ENCODE measurements at places on chromosomes 1 and 21. TPM values are rescaled to one million over a fixed set of nuclear protein-coding genes. Genes with fewer than 3 reads are reported as not detected.

NR5A2 gene
- 6.3 TPM for total RNA-seq

AUNIP gene
- total RNA-seq = 0.38 TPM

DNA sequence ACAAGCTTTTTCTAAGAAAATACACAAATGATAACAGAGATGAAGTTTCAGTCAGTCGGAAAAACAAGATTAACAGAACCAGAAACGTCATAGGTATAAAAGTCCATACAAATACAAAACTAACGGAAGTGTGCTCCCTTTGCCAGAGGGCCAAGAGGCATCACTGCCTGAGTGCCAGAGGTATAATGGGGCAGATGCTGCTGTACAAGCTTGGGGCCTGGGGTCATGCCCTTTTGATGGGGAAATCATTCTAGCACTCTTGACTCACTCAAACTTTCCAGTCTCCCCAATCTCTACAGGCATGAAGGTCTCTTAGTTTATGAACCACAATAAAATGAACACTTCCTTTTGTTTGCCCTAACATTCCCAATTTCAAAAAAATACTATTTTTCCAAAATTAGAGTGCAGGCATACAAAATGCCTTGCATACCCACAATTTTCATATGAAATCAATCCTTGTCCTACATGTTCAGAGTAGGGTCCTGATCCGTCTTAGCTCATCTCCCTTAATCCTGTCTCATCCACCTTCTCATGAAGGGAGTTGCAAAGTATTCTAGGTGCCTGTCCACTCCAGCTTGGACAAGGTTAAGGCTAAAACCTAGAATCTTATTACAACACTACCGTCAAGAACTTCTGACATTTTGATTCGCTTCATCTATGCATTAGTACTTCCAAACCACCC, 1.5 kb downstream of the RPL22 start:
- H3K4me1 ChIP-seq = peaks cover 10% of the 10 kb centered on the region
- H3K27me3 ChIP-seq = no peaks in the 10 kb centered on the region
- peak overlapping the region; percentile 90 for H3K4me3 ChIP-seq
- DNase-seq = no peak
- peaks cover 21% of the 10 kb centered on the region for H3K36me3 ChIP-seq
- H3K27ac ChIP-seq = no peak overlapping the region

GRCh38 chr1:206472024-206472423, 1.7 kb downstream of the IKBKE start:
- H3K36me3 ChIP-seq = no peaks in the 10 kb centered on the region
- no peaks in the 10 kb centered on the region for H3K4me1 ChIP-seq
- no peaks in the 10 kb centered on the region for H3K27me3 ChIP-seq

GRCh38 chr1:43925846-43926245, 7.8 kb upstream of the ARTN start:
- H3K4me1 ChIP-seq = no peaks in the 10 kb centered on the region
- H3K4me3 ChIP-seq = no peak overlapping the region
- no peaks in the 10 kb centered on the region for H3K36me3 ChIP-seq
- no peak for DNase-seq

- no peaks in the 10 kb centered on the region for H3K36me3 ChIP-seq
- H3K4me3 ChIP-seq = no peak overlapping the region
- H3K4me1 ChIP-seq = no peaks in the 10 kb centered on the region
- H3K27me3 ChIP-seq = no peaks in the 10 kb centered on the region
- no peak overlapping the region for H3K27ac ChIP-seq
- DNase-seq = no peak
Measured at GRCh38 chr1:69121723-69122122, 446.0 kb upstream of the LRRC7 start.

DNA sequence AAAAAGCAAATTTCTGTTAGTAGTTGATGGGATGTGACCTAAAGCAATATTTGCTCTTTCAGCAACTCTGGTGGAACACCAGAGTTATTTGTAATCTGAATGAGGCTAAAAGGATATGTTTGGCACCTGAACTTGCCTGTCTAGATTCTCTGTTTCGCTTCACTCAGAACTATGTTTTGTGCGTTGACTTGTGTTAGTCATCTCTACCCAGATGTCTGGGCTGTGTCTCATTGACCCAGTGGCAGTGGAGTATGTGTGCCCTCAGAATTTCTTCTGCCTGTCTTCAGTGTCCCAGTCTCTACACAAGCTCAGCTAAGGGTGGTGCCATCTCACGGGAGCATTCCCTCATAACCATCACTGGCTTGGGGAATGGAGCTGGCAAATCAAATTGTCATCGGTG, 13.9 kb downstream of the KCNK1 start:
- H3K4me3 ChIP-seq = no peak overlapping the region
- H3K4me1 ChIP-seq = peaks cover 12% of the 10 kb centered on the region
- no peak for DNase-seq
- no peaks in the 10 kb centered on the region for H3K36me3 ChIP-seq

DNA sequence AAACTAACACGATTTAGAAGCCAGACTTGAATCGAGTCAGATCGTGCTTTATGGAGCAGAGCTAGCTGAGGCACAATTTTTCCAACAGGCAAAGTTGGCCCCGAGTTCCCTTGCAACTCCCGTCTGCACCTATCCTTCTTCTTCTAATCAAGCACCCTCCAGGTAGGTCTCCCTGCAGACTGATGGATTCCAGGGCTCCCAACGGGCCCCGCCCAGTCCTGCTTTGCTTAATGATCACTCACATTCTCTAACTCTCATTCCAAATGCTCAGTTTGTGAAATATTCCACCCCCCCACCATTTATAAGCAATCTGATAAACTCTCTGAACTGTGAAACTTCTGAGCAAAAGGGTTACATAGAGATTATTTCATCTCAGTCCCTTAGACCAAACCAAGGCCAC, 119.6 kb downstream of the SLC30A10 start:
- no peaks in the 10 kb centered on the region for H3K27me3 ChIP-seq
- no peaks in the 10 kb centered on the region for H3K36me3 ChIP-seq
- no peak overlapping the region for H3K27ac ChIP-seq
- H3K4me1 ChIP-seq = no peaks in the 10 kb centered on the region
- no peak for DNase-seq

DNA sequence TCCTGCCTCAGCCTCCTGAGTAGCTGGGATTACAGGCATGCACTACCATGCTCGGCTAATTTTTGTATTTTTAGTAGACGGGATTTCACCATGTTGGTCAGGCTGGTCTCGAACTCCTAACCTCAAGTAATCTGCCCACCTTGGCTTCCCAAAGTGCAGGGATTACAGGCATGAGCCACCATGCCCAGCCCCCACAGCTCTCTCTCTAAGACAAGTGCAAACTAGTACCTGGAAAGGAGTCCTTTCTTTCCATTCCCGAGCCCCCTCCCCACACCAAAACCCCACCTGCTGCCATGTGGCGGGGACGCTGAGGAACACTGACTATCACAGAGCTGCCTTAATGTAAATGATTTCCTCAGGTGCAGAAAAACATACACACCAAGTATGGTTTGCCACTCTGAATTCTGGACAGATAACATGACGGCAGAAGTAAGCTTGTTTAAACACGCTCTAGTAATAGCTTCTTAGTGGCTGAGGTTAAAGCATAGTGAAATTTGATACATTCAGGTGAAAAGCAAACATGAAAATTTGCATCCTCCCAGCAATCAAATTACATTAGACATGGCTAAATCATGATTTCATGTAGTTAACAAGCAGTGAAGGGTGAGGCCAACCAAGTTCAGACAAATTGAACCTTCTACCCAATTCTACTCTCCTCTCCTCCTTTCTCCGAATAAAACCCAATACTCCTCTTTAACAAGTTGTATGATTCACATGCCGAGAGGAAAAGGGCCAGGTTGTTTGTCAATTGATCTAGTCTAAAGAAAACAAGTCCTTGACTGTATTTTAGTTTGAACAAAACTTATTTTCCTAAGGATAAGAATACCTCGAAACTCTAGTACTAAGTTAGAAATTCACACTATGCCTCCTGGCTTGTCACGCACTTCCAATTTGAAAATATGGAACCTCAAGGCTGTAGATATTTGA, 19.8 kb downstream of the ERRFI1 start:
- no peaks in the 10 kb centered on the region for H3K27me3 ChIP-seq
- no peak overlapping the region for H3K4me3 ChIP-seq
- peaks cover 12% of the 10 kb centered on the region for H3K4me1 ChIP-seq

- no peaks in the 10 kb centered on the region for H3K36me3 ChIP-seq
- H3K27ac ChIP-seq = no peak overlapping the region
- no peak overlapping the region for H3K4me3 ChIP-seq
- no peak for DNase-seq
- H3K4me1 ChIP-seq = no peaks in the 10 kb centered on the region
- H3K27me3 ChIP-seq = no peaks in the 10 kb centered on the region
Measured at GRCh38 chr1:232074265-232074664, 447.7 kb downstream of the DISC1 start.

- no peaks in the 10 kb centered on the region for H3K36me3 ChIP-seq
- no peak for DNase-seq
- peaks cover 19% of the 10 kb centered on the region for H3K4me1 ChIP-seq
- H3K4me3 ChIP-seq = no peak overlapping the region
Measured at GRCh38 chr1:44811234-44811633, 2.9 kb downstream of the BTBD19 start.

GRCh38 chr1:76336931-76337371, 262.4 kb downstream of the ST6GALNAC3 start:
- H3K27ac ChIP-seq = no peak overlapping the region
- no peaks in the 10 kb centered on the region for H3K27me3 ChIP-seq
- peak; percentile 64 for DNase-seq
- H3K4me1 ChIP-seq = no peaks in the 10 kb centered on the region
